ENCODE measurements at places on chromosomes 6 and 20.
A peak's percentile ranks its signal among the peaks of the same experiment; 100 is the strongest.

GRCh38 chr6:137913996-137914529, 47.0 kb downstream of the TNFAIP3 start:
- DNase-seq: no peak

- DNase-seq: no peak
These were observed 59.2 kb upstream of the TFAP2D start for GRCh38 chr6:50654155-50654554.

GRCh38 chr20:40865095-40865494, 163.5 kb upstream of the TOP1 start:
- DNase-seq: no peak

GRCh38 chr20:328027-328974, 2.9 kb downstream of the SOX12 start:
- no peak for DNase-seq

DNA sequence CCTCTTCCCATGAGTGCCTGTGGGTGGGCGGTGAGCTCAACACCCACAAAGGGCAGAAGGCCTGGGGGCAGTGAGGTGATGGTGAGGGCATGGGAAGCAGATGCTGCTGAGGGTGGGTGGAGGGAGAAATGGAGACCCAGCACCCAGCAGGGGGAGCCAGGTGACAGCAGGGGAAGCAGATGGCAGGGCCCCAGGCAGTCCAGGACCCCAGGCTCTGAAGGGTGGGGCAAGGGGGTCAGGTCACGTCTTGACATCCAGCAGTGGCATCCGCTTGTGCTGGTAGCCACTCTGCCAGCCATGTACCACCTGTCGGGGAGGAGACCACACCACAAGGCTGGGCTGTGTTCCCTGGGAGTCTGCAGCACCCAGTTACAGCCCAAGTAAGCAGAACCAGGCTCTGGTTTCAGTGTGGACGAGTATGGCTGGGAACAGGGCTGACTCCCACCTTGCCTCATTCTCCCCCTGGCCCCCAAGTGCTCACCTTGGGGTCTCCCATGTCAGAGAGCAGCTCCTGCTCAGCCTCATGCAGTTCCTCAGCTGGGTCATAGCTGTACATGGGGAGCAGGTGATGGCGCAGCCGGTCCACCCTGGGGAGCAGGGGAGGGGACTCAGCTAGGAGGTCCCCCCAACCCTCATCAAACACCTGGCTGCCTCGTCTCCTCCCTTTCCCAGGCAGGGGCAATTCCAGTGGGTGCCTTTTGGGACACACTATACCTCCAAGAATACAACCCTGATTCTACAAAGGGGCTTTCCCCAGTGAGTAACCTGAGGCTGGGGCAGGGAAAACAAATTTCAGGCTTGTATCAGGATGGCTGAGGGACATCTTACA, 2.0 kb downstream of the SMIM29 start:
- peak; percentile 66 for DNase-seq

- no peak for DNase-seq
These were observed 17.5 kb upstream of the PLCG1 start for GRCh38 chr20:41119614-41120561.

GRCh38 chr6:117495425-117495824, 13.0 kb downstream of the DCBLD1 start:
- DNase-seq: no peak

DNA sequence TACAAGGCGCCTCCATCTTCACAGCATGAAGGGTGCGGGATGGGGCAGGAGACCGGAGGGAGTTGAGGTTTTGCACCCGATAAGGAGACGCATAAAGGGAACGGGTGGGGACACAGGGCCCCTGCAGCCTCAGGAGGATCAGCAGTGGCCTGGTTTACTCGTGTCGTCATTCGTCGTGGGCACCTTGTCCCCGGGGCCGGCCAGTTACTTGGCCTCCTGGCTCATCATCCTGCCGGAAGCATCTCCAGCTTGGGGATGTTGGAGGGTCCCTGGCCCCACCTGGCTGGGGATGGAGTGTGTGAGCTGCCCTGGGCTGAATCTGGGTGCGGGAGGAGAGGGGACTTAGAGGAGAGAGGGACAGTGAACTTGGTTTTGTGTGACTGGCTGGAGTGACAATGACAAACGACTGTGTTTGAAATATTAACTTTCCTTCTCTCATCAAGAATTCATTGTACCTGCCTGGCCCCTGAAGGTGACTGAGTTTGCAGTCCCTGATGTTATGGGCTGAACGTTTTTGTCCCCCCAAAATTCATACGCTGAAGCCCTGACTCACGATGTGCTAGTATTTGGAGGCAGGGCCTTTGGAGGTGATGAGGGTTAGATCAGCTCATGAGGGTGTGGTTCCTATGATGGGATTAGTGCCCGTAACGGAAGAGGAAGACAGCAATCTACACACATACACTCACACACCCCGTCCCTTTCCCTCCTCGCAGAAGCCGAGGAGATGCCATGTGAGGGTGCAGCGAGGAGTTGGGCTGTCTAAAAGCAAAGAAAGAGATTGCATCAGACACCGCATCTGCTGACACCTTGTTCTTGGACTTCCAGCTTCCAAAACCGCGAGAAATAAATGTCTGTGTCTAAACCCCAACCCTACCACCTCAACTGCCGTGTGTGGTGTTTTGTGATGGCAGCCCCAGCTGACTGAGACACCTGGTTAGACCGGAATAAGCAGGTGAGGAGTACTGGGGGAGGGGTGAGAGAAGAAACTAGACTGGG, 65.0 kb upstream of the MAP3K4 start:
- DNase-seq: no peak

DNA sequence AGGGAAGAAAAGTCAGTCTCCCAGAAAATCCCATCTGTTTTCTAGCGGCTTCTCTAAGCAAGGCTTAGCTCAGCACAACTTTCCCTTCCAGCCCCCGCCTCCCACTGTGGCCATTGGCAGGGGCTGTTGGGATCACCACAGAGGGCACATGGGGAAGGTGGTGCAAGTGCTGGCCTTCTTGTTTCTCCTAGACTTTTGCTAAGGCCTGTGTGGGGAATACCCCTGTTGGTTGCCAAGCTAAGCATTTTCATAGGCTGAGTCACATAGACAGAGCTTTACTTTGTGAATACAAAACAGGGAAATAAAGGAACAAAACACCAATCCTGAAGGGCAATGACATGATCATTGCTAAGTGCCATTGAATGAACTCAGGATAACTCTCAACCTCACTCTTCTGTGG, 32.4 kb upstream of the TIAM2 start:
- no peak for DNase-seq

GRCh38 chr6:20173833-20174792, 38.2 kb downstream of the MBOAT1 start:
- no peak for DNase-seq

DNA sequence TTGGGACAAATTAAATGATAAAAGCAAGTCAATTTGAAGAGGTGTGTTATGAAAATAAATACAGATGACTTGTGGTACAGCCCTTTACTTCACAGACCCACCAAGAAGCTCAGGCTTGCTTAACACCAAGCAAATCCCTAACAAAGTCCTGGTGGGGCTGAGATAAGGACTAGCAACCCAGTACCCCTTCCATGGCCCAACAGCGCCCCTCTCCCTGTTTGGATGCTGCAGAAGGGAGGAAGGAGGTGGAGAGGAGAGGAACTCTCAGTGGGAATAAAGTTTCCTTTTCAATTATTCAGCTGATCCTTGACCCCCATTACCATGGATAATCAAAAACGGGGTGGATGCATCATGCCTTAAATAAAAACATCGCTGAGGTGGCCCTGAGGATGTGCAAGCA, 4.5 kb upstream of the ZNF831 start:
- no peak for DNase-seq

DNA sequence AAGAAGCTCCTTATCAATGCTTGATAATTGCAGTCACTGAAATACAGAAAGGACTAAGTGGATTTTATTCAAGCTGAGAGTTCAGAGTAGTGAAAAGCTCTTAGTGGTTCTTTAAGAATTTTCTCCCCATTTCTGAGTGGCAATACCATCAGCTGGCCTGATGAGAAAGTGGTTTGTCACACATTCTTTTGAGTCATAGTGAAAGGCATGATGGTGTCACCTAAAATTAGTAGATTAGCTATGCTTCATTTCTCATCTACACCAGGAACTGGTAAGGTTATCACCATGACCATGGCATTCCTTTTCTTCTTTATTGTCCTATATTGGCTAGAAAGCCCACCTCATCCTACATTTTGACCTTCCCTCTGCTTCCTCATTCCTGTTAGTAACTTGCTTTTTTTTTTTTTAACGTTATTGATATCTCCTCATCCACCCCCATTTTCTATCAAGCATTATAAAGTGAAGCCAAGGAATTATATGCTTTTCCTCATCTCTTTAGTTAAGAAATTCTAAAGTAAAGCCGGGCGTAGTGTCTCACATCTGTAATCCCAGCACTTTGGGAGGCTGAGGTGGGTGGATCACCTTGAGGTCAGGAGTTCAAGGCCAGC, 67.4 kb upstream of the LOC128125822 start:
- DNase-seq: no peak

GRCh38 chr20:50359607-50360217, 150.5 kb upstream of the PTPN1 start:
- no peak for DNase-seq

DNA sequence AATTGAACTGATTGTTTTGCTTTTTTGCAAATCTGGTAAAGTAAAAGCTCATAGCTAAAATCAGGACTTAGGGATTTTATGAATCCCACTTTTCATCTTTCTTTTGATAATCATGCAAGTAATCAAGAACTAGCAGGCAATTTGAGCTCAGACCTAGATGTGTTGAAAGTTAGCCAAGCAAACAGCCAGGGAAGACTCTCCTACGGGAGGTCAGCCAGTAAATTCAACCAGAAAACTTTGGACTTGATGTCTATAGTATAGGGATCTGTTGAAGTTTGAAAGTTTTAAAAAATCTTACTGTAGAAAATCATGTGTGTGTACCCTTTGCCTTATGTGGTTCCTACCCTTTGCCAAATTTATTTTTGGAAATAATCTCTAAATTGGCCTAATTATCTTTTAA, 95.0 kb upstream of the TPD52L1 start:
- DNase-seq: no peak

GRCh38 chr20:22744341-22745193, 160.2 kb upstream of the FOXA2 start:
- no peak for DNase-seq

DNA sequence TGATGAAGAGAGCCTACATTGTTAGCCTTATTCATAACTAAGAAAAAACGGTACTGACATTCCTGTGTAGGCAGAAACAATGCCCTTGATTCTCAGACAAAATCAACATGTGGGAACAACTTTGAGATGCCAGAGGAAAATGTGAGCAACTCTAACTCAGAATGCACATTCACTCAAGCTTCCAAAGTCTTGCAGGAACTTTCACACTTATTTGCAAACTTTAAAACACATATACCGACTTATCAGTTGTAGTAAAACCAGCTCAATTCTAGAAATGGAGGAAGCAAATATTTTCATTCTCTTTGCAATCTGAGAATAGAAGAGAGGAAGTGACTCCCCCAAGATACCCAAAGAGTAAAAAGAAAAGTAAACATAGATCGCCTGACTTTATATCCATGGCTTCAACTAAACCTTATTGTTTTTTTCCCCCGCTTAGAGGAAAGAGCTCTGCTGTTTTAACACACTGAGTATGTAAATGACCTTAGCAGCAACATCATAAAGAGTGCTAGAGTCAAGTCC, 117.6 kb downstream of the EPB41L2 start:
- DNase-seq: no peak

- no peak for DNase-seq
These were observed 31.2 kb downstream of the KCNQ5 start for GRCh38 chr6:72653026-72653425.

DNA sequence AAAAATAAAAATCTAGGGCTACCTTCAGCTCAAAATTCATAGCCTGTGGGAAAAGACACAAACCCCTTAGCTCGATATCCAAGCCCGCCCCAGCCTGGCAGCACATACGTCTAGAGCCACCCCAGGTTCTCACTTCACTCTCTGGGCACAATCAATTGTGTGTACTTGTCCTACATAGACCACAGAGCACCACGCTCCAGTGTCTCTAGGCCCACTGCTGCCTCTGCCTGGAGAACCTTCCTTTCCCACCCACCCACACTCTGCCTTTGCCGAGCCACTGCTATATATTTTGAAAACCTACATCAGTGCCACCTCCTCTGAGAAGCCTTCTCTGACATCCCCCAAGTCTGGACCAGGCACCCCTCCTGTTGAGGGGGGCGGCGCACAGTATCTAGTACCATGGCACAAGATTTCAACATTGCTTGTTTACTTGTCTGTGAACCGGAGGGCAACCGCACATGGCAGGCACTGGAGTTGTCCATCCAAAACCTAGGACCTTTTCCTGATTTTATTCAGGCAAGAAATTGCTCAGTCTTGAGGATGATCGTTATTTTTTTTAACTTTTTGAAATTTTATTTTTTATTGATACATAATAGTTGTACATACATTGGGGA, 141.5 kb downstream of the UNC5CL start:
- no peak for DNase-seq

- no peak for DNase-seq
These were observed 310.8 kb downstream of the BMP7 start for GRCh38 chr20:56955680-56956079.

DNA sequence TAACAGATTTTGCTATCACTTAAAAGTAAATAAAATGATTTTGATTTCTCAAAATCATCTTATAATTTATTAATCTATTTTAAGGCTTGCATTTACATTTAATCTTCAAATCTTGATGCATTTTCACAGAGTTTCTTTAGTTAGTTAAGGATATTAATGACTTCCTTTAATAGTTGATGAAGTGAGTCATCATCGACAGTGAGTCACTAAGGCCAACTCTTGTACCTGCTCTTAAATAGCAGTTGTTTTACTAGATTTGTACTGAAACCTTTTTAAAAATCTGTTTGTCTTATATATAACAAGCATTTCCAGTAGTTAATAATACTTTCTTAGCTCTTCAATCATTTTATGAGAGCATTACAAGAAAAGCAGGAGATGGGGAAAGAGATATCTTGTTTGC, 191.7 kb downstream of the ESR1 start:
- DNase-seq: no peak

GRCh38 chr20:15359056-15359455, 1021.6 kb upstream of the FLRT3 start:
- no peak for DNase-seq

GRCh38 chr6:52603000-52603795, 26.3 kb upstream of the TRAM2 start:
- DNase-seq: no peak

GRCh38 chr6:151962246-151962846, 154.9 kb downstream of the ESR1 start:
- DNase-seq: no peak

DNA sequence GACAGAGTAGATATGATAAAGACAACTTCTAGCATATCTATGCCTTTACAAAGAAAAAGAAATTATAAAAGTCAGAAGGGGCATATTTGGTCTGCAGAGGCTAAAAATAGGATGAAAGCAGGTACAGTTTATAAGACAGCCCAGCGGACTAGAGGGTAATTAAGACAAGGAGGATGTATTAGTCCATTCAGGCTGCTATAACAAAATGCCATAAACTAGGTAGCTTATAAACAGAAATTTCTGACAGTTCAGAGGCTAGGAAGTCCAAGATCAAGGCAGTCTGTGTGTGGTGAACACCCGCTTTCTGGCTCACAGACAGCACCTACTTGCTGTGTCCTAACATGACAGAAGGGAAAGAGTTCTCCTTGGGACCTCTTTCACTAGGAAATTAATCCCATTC, 5.7 kb downstream of the HBS1L start:
- DNase-seq: no peak

DNA sequence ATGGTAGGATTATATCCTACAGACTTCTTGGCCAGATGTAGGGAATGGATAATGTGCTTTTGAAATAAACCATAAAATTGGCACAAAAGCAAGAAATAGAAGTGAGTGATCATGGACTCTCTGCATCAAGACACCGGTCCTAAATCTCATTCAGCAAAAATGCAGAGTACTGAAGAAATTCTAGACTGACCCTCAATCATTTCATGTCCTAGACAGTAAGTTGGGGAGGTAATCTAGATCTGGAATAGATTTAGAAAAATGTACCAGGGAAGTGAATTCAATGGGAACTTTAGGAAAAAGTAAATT, 69.7 kb upstream of the ADTRP start:
- DNase-seq: no peak
